ENCODE measurements at places on chromosomes 6 and 20.

- peak; percentile 66 for DNase-seq
Observed at GRCh38 chr6:53484476-53485280, 60.2 kb downstream of the GCLC start.

- DNase-seq, result no peak
Observed at GRCh38 chr20:34705397-34706301, 1.5 kb downstream of the TP53INP2 start.

GRCh38 chr6:42204768-42205282 lies 10.1 kb upstream of the GUCA1B start:
- no peak for DNase-seq

DNA sequence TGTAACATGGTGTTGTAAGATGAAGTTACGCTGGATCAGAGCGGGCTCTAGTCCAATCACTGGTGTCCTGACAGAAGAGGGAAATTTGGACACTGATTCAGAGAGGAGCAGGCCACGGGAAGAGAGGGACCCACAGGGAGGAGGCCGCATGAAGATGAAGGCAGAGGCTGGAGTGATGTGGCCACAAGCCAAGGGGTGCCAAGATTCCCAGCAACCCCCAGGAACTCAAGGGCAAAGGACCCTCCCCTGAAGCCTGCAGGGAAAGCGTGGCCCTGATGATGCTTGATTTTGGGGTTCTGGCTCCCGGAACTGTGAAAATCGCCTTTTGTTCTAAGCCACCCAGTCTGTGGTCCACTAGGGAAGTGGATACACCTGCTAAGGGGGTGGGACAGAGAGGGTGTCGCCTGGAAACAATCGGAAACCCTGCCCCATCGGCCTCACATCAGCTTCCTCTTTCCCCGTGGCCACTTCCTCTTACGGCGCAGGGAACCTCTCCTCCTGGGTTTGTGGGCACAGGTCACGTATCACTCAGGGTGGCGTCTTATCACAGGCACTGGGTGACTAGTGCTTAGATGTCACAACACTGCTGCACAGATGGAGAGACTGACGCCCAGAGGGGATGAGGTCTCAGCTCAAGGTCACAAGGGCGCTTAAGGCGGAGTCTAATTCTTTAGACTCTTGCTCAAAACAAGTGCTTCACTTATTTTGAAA lies 58.0 kb downstream of the SULF2 start:
- DNase-seq, result peak; percentile 90

DNA sequence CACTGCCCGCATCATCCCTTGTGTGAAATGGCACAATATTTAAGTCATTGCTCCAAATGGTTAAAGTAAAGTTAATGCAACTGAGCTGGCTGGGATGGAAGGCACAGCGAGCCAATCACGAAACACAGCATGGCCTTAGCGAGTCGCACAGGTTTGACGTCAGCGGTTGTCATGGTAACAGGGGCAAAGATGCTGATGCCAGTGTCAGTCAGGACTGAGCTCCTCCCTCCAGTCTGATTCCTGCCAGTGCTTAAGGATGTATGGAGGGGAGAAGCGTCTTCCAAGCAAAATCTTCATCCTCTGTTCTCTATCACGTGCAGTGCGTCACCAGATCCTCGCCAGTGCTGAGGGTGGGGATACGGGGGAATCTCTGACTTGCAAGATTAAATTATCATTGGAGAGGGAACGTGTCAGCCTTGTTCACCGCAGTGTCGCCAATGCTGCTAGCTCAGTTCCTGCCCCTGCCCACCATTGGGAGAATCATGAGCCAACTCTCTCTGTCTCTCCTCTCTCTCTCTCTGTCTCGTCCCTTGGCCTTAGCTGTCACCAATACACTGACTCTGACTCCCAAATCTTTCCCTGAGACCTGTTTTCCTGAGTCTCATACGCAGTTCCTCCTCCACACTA lies 24.5 kb downstream of the TSPYL4 start:
- DNase-seq, result no peak

GRCh38 chr6:19603721-19604120 lies 233.4 kb upstream of the ID4 start:
- no peak for DNase-seq

- DNase-seq, result no peak
Observed at GRCh38 chr20:61443443-61444126, 191.5 kb downstream of the CDH4 start.

- DNase-seq, result no peak
Observed at GRCh38 chr6:64294034-64294433, 658.4 kb downstream of the PHF3 start.

All from natural killer cell treated with Interleukin-12 subunit alpha and Interleukin-12 subunit beta and Interleukin-15 and Interleukin-18, amount 100 ng/mL, for 72 hours (primary cell).